ENCODE measurements at places on chromosomes 6 and 20.
A peak's percentile ranks its signal among the peaks of the same experiment; 100 is the strongest.

DNA sequence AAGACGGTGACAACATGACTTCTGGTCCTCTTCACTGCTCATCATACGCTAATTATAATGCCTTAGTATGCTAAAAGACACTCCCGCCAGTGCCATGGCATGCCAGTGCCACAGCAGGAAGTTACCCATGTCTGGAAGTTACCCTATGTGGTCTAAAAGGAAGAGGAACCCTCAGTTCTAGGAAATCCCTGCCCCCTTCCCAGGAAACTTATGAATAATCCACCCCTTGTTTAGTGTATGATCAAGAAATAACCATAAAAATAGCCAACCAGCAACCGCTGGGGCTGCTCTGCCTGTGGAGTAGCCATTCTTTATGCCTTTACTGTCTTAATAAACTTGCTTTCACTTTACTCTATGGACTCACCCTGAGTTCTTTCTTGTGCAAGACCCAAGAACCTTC, 15.8 kb upstream of the SERPINB9 start:
- peak; percentile 26 for DNase-seq

DNA sequence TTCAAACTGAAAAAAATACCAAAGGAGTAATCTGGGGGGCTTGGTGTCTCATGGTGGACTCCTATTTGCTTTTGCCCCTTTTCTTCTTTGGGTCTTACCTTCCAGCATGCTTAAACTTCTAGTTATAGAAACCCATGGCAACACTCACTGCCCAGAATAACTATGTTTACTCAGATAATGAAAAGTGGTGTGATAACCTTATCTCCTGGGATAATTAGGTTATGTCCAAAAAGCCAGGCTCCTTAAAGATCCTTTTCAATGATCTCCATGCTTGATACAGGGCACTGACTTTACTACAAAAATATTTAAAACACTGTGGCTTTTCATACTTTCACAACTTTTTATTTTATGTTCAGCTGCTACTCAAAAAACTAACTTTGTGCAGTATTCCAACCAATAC, 245.6 kb downstream of the PRKN start:
- DNase-seq = no peak

GRCh38 chr6:139439349-139439748, 64.9 kb upstream of the CITED2 start:
- no peak for DNase-seq

DNA sequence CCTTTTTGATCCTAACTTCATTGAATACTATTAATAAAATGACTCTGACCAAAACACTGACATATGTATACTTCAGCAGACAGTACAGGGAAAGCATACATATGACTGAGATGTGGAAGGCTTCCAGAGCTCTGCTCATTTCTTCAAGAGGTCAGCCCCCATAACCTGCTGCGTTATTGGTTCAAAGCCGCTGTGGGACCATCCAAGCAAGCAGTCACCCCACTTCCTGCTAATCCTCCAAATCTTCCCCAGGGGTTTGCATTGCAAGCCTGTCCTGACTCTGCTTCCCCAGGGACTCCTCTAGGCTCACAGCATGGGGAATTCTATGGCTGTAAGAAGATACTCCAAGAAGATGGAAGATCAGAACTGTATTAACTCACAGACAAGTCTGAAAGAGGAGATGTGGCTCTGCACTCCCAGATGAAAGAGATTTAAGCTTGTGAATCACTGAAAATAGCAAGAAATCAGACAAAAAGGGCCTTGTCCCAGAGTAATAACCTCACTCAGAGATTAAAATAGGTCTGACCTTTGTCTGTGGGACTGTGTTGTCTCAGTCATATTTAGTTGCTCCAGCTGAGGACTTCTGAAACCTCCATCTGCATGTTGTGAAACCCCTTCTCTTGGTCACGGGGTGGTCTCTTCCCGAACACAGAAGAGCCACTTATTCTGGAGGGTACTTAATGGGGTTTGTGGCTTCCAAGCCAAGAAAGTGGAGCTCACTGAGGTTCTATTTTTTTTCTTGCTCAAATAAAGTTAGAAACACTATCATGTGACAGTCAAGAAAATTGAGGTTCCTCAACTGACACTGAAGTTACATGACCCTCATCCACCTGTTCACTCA, 101.5 kb upstream of the MARCKS start:
- no peak for DNase-seq

DNA sequence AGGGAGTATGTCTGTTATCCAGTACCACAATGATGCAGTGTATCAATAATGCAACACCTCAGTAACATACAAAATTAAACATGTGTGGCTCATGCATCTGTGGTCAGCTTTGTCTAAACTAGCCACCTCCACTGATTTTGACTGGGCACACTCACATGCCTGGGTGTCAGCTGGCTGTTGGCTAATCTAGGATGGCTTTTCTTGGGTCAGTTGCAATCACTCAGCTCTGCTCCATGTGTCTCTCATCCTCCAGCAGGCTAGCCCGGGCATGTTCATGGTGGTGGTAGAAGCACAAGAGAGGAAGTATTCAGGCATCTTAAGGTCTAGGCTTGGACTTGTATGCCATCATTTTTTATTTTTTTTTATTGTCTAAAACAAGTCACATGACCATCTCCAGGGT, 59.3 kb upstream of the JAG1 start:
- no peak for DNase-seq

GRCh38 chr6:56222499-56222898, 24.9 kb downstream of the COL21A1 start:
- DNase-seq = no peak

DNA sequence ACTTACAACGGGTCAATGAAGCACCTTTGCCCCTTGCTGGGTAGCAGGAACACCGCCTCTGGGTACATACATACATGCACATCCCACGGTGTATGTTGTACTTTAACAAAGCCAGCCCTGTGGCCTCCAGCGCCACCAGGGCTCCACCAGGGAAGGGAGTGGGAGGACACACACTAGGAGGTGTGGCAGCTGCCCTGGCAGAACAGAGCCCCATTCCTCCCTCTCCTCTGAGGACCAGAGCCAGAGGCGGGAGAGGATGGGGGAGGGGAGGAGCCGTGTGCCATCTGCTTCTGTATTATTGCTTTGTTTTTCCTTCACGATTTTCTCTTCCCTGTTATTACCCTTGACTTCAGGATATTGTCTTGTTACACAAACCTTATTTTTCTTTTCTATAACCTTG, 105.8 kb upstream of the TRAF3IP2 start:
- DNase-seq = no peak

DNA sequence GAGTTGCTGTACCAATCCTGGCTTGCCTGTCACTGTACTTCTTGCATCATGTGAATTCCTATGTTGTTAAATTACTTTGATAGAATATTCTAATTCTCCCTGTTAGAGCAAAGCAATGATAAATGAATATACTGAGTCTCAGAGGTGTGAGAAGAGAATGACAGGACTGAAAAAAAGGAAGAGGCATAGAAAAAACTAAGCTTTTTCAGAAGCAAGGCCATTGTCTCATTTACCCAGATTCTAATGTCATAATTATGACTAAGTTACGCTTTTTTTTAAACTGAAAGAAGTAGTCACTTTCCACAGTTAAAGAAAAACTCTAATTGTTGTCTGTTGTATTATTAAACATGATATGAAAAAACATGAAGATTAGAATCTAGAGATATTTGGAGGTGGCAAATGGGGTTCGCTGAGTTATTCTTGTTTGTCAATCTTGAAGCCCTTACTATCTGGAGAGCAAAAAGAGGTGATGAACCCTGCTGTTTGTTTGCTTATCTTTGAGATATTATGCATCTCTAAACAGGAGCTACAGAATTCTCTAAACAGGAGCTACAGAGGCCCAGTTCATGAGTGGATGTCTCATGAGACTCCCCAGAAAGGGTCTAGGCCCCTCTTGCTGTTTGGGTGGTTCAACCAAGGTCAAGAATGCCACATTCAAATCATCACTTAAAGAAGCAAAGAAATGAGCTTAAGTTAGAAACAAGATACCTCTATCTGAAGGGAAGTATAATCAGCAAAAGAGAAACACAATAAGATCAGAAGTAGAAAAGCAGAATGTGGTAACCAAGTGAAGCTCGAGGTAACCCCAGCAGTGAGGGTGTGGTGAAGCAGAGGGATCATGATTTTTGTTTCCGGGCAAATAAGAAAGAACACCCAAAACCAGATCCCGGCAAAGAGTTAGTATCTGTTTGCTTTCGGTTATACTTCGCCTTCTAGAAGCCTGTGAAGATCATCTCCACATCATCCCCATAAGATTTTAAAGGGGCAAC, 33.3 kb upstream of the THEMIS start:
- DNase-seq = peak; percentile 79

DNA sequence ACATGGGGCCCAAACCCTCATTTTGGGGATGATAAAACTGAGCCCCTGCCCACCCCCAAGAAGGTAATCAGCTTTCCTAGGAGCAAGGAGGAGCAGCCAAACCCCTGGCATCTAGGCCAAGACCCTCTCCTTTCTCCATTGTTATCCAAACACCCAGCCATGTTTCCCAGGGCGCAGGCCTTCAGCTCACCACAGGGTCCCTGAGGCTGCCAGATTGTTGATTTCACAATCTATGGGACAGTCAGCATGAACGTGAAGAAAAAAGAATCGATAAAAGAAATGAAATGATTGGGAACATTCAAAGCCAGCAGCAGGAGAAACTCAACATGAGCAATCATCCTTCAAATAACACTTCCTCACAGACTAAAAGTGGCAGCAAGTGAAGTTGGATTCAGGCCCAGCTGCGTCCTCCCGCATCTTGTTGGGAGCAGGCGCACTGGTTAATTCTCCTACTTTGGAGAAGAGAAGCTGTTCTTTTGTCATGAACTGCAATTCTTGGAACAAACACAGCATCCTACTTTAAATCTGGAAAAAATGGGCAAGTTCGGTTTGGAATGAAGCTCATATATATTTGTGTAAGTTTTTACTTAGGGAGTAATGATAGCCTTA, 241.8 kb upstream of the PRDM1 start:
- no peak for DNase-seq

GRCh38 chr6:46254946-46255345, 84.2 kb upstream of the ENPP5 start:
- DNase-seq = no peak

GRCh38 chr6:64254558-64254957, 619.0 kb downstream of the PHF3 start:
- DNase-seq = no peak

- peak; percentile 83 for DNase-seq
Observed at GRCh38 chr6:37182736-37183590, 13.0 kb downstream of the PIM1 start.

DNA sequence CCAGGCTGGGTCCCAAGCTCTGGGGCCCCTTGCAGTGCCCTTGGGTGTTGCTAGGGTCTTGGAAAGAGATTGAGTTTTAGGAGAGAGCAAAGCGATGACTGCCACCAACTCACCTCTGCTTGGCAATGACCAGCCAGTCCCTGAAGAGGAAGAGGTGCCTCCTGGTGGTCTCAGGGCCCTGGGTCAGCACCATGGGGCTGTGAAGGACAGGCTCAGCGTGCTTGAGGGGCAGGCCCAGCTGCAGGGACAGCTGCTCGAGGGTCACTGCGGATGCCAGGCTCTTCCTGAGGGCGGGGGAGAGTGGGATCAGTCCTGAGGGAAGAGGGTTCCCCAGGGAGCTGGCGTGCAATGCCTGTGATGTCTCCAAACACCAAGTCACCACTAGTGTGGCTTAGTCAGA, 50.8 kb upstream of the TAGAP start:
- no peak for DNase-seq

GRCh38 chr6:73665686-73666319, 12.0 kb upstream of the SLC17A5 start:
- DNase-seq = no peak

DNA sequence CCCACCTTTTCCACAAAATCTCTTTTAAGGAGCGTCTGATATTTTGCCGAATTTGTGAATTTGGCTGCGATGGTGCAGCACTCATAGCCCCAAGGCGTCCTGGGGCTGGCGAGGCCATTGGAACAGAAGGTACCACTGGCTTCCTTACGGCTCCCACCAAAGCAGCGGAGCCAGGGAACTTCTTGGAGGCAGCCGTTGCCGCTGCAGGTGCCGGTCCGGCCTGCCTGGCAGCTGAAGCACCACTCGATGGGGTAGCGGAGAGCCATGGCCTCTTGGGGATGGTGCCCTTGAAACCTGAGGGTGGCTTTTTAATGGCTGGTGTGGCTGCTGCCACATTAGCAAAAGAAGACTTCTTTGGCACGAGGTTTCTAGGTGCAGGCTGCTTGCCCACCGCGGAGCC, 29.8 kb downstream of the DIDO1 start:
- no peak for DNase-seq

- no peak for DNase-seq
Observed at GRCh38 chr6:155341130-155341828, 27.0 kb upstream of the TFB1M start.

DNA sequence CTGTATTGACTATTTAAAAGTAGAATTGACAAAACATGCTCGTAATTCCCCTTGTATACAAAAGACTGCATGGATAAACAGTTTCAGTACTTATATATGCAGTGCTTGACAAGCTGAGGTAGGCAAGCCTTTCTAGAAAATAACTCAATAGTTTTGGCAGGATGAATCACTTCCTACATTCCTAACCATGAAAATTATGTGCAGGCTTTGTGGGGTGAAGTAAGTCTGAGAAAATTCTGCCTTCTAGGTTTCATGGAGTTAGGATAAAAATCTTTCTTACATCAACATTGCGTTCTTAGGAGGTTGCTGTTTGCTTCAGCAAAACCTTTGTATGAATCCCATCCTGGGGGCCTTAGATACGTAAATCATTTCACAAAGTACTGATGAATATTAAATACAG, 801.4 kb upstream of the EYS start:
- DNase-seq = no peak

- no peak for DNase-seq
Observed at GRCh38 chr20:19275630-19276071, 63.2 kb downstream of the SLC24A3 start.

DNA sequence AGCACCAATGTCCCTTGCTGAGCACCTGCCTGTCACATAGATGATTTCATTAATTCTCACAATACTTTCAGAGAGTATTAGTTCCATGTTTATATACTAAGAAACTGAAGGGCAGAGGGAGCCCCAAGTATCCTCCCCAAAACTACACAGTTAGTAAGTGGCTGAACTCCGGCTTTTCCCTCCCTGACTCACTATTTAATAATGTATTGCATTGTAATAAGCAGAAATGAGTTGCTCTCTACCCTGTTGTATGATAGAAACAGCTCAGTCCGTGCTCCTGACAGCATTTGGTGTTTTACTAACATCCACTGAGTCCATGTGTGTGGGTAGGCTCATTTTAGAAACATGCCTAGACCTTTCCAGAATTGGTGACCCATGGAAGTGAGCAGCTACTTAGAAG, 76.8 kb downstream of the OLIG3 start:
- DNase-seq = no peak

DNA sequence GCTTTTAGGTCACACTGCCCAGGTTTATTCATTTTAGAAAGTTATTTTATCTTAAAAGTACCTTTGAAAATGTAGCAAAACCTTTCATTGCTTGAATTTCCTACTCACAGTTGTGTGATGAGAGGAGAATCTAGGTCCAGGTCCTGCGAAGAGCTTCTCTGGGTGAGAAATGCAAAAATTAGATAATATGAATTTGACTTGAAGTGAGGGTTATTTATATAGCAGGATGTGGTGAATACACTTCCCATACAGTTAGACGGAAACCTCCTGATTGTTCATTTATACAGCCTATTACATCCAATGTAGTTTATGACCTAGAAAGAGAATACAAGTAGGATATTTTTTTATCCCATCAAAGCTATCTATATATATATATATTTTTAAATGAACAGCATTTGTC, 30.5 kb downstream of the CDKAL1 start:
- DNase-seq = no peak

- no peak for DNase-seq
Observed at GRCh38 chr6:1135726-1136414, 176.0 kb upstream of the FOXQ1 start.

- DNase-seq = no peak
Observed at GRCh38 chr6:33320315-33321181, 3.0 kb upstream of the ZBTB22 start.

GRCh38 chr6:21246075-21246474, 347.5 kb upstream of the SOX4 start:
- no peak for DNase-seq
